Stimulated activated CD8-positive, alpha-beta memory T cell treated with anti-CD3 and anti-CD28 coated beads, Interleukin-4, amount 100 ng/mL, for 1 hour (primary cell): ENCODE measurements at places on chromosomes 16 and 17.

DNA sequence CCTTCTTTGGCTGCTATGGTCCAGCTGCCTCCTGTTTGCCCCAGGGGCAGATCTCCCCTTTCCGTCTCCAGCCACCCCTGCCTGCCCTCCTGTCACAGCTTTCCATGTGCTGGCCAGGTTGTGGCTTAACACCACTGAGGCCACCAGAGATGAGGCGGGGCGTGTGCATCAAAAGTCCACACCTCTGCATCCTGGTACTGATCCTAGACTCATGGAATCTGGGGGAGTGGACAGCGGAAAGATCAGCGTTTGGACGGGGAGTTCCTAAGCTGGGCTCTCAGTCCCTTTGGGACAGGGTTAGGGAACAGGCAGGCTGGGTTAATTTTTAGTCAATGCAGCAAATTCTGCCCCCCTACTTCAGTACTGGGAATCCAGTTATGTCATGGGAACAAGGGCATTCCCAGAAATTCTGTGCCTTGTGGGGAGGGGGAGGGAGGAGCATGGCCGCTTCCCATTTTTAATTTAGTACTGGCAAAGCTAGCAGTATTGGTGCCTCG, 3.9 kb downstream of the IGFBP4 start:
- DNase-seq: no peak

- no peak for DNase-seq
Measured at GRCh38 chr17:39596543-39597267, 11.0 kb downstream of the NEUROD2 start.

DNA sequence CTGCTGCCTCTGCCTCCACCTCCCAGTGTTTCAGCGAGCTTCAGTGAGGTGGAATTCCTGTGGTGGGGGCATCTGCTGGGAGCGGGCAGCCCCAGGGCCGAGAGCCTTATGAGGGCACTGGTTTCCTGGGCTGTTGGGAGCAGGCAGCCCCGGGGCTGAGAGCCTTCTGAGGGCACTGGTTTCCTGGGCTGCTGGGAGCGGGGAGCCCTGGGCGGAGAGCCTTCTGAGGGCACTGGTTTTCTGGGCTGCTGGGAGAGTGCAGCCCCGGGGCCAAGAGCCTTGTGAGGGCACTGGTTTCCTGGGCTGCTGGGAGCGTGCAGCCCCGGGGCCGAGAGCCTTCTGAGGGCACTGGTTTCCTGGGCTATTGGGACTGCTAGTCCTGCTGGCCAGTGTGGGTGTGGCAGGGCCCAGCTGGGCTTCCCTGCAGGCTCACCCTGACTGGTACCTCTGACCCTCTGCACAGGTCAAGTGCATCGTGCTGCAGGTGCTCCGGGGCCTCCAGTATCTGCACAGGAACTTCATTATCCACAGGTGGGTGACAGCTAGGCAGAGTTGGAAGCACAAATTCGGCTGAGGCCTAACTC, 5.6 kb downstream of the CDK10 start:
- DNase-seq: no peak

GRCh38 chr16:11819798-11820197, 22.7 kb upstream of the ZC3H7A start:
- DNase-seq: no peak

DNA sequence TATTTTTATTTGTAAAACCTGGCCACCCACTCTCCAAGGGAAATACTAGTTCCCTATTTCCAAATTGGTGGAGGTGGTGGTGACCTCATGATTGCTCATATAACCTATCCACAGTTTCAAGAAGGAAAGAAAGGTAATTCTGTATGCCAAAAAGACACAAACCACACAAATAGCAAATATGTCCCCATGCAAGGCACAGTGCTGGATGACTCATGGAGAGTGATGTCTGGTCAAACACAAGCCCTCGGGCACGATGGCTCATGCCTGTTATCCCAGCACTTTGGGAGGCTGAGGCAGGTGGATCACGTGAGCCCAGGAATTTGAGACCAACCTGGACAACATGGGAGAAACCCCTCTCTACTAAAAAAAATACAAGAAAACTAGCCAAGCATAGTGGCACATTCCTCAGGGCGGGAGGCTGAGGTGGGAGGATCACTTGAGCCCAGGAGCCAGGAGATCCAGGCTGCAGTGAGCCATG, 64.2 kb downstream of the GNA13 start:
- DNase-seq: no peak
